ENCODE measurements at places on chromosomes 11 and 22. TPM values are rescaled to one million over a fixed set of nuclear protein-coding genes. Genes with fewer than 3 reads are reported as not detected.

OR4X2 gene
- polyA plus RNA-seq, result not detected

RCOR2 gene
- polyA plus RNA-seq, result not detected

CLTCL1 gene
- polyA plus RNA-seq, result 0.44 TPM

SMTNL1 gene
- not detected for polyA plus RNA-seq

UBQLN3 gene
- polyA plus RNA-seq, result not detected

MYBPC3 gene
- polyA plus RNA-seq, result 0.08 TPM

MYOD1 gene
- not detected for polyA plus RNA-seq

SCUBE2 gene
- polyA plus RNA-seq, result 6.4 TPM

HYLS1 gene
- polyA plus RNA-seq, result 15.8 TPM

TSPAN32 gene
- polyA plus RNA-seq, result not detected

OR5B21 gene
- polyA plus RNA-seq, result not detected

BRSK2 gene
- polyA plus RNA-seq, result 1.7 TPM

RFPL3 gene
- not detected for polyA plus RNA-seq

C11orf21 gene
- not detected for polyA plus RNA-seq

CCDC89 gene
- not detected for polyA plus RNA-seq

HORMAD2 gene
- not detected for polyA plus RNA-seq

TMPRSS4 gene
- polyA plus RNA-seq, result not detected

ART5 gene
- polyA plus RNA-seq, result not detected

ZP1 gene
- not detected for polyA plus RNA-seq

DMC1 gene
- polyA plus RNA-seq, result not detected

PRPF19 gene
- 16.9 TPM for polyA plus RNA-seq

IFITM2 gene
- 9.8 TPM for polyA plus RNA-seq

ASCL2 gene
- polyA plus RNA-seq, result not detected

TUBA8 gene
- 71.9 TPM for polyA plus RNA-seq

CCDC81 gene
- 3.4 TPM for polyA plus RNA-seq

CEP164 gene
- 8.1 TPM for polyA plus RNA-seq

HTR3B gene
- polyA plus RNA-seq, result not detected

PIWIL4 gene
- polyA plus RNA-seq, result not detected

PKP3 gene
- not detected for polyA plus RNA-seq

CRYBB2 gene
- polyA plus RNA-seq, result 0.63 TPM

CATSPER1 gene
- polyA plus RNA-seq, result 0.59 TPM

ANO1 gene
- polyA plus RNA-seq, result 28.8 TPM

IFT27 gene
- polyA plus RNA-seq, result 68.6 TPM

INS gene
- polyA plus RNA-seq, result not detected

POLR2L gene
- 181 TPM for polyA plus RNA-seq

TRIM49 gene
- polyA plus RNA-seq, result not detected

ZW10 gene
- polyA plus RNA-seq, result 9.5 TPM

GLYAT gene
- not detected for polyA plus RNA-seq

GTSE1 gene
- polyA plus RNA-seq, result not detected

LDHAL6A gene
- not detected for polyA plus RNA-seq

KRTAP5-7 gene
- not detected for polyA plus RNA-seq

MAML2 gene
- polyA plus RNA-seq, result 2.0 TPM

POGLUT3 gene
- not detected for polyA plus RNA-seq

RIMBP3B gene
- 0.15 TPM for polyA plus RNA-seq

SELENOH gene
- polyA plus RNA-seq, result 58.7 TPM

MGAT3 gene
- polyA plus RNA-seq, result 3.9 TPM

Data from Purkinje cell (primary cell).